ENCODE measurements at places on chromosomes 12 and 14. TPM values are rescaled to one million over a fixed set of nuclear protein-coding genes. Genes with fewer than 3 reads are reported as not detected.

The PZP gene
- total RNA-seq = not detected

The SLC25A21 gene
- not detected for total RNA-seq

The GNB3 gene
- 3.2 TPM for total RNA-seq

The SMOC1 gene
- total RNA-seq = 4.6 TPM

The GPR84 gene
- not detected for total RNA-seq

The LRRK2 gene
- total RNA-seq = 7.0 TPM

DNA sequence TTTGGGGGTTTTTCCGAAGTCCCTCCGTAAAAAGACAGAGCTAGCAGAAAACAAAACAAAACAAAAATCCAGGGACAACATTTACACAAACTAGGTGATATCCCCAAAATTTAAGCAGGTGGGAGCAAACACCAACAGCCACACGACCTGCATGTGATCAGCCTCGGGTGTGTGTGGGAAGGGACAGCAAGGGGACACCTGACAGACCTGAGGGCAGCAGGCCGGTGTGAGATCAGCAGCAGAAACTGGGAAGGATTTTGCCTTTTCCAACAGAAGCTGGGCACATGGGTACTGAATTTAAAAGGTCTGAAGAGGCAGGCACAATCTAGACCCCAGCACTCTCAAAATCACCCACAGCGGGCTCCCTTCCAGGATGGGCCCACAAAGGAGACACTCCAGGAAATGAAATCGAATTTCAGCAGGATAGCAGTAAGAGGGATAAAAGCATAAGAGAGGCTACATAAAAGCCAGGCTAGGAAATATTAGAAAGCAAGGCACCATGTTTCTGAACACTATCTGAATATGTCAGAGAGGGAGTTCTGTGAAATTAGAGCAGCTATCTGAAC is 36.5 kb upstream of the SELPLG start:
- no peak for DNase-seq

GRCh38 chr12:65775720-65776119 is 48.6 kb upstream of the HMGA2 start:
- no peak for DNase-seq

DNA sequence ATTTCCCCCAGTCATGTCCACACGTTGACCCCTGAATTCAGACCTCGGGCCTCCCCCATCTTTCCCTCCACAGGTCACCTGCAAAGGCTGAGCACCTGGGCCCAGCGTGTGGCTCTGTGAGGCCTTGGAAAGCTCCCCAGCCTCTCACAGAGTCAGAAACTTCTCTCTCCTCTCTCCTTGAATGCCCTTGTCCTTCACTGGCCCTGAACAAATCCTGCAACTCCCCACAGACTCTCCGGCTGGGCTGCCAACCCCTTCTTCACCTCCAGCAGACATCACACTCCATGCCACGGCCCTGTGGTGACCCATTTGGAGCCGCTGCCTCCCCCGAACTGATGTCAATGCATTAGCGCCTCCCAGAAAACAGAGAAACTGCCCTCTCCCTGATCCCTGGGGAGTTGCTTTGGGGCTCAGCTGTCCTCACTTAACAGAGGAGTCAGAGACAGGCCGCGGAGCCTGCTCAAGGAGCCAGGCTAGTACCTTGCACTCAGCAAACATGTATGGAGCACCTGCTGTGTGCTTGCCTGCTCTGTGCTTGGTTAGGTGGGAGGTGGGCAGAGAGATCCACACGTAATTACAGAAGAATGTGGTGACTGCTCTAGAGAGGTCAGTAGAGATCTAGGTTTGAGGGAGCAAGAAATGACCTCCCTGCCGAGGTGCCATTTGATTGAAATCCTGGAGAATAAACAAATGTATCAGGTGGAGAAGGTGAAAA is 99.2 kb upstream of the PWP1 start:
- no peak for DNase-seq
